ENCODE measurements at places on chromosomes 4 and X.

- DNase-seq: no peak
Observed at GRCh38 chr4:187183346-187183745, 459.7 kb upstream of the FAT1 start.

- no peak for DNase-seq
Observed at GRCh38 chr4:688854-689681, at the start of gene SLC49A3. Gene SLC49A3, minus strand, starts transcription at chr4:689151. Its CDS starts 24 bp downstream, at chr4:689127.

DNA sequence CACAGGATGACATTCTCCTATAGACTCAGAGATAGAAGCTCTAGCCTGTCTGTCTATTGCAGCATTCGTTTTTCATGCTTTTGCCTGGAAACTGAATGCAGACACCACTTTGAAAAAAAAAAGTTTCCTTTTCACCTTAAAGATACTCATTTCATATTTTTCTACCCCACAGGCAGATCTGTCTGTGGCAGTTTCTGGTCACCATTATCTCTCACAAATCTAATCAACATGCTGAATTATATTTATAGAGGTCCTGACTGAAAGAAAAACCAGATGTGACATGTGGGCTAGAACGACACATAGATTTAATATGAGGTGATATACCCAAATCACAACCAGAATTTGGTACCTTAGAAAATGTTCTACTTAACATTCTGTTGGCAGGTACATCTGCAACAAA, 28.2 kb downstream of the ADGRG4 start:
- no peak for DNase-seq

- no peak for DNase-seq
Observed at GRCh38 chr4:181702864-181703495, 540.2 kb upstream of the TENM3 start.

DNA sequence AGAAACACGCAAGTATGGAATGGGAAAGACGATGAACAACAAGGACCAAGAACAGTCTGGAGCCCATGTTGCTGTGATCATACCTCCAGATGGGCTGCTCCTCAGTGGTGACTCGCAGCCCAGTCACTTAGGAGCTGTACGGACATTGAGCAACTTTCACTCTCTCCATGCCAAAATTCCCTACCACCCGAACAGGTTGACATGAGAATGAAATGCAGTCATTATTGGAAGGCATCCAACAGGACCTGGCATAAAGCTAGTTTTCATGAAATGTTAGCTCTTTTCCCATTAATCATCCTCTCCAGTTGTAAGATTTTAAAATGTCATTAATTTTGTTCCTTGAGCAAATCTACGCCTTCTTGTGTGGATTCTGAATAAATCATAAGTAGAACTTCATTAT, 82.7 kb upstream of the GPM6B start:
- no peak for DNase-seq

DNA sequence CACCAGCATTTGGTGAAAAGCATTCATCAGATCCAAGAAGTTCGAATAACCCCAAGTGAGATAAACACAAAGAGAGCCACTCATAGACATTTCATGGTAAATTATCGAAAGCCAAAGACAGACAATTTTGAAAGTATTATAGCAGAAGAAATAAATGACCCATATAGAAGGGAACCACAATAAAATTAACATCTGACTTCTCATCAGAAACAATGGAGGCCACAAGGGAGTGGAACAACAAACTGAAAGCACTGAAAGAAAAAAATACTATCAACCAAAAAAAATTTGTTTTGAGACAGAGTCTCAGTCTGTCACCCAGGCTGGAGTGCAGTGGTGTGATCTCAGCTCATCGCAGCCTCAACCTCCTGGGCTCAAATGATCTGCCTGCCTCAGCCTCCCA, 12.3 kb downstream of the DUSP9 start:
- no peak for DNase-seq

GRCh38 chr4:148944136-148944838, 502.1 kb upstream of the NR3C2 start:
- no peak for DNase-seq

GRCh38 chrX:68717663-68718442, 70.4 kb downstream of the STARD8 start:
- no peak for DNase-seq

- no peak for DNase-seq
Observed at GRCh38 chrX:3244955-3245354, 101.5 kb downstream of the MXRA5 start.

DNA sequence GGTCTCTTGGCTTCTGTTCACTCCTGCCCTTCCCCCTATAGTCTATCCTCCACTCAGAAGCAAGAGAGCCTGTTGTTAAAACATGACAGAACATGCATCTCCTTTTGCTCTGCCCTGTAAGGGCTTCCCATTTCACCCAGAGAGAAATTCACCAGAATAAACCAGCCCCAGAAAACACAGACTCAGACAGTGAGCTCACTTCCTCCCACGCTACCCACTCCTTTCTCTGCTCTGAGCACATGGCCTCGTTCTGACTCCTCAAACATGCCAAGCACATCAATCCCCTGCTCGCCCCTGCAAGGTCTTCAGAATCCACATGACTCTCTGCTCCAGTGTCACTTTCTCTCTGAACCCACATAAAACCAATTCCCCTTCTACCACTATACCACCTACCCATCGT, 50.4 kb downstream of the MID1 start:
- no peak for DNase-seq

- DNase-seq: no peak
Observed at GRCh38 chr4:134518574-134519217, 317.1 kb upstream of the PABPC4L start.

GRCh38 chrX:105753411-105753810, 68.9 kb upstream of the NRK start:
- no peak for DNase-seq

DNA sequence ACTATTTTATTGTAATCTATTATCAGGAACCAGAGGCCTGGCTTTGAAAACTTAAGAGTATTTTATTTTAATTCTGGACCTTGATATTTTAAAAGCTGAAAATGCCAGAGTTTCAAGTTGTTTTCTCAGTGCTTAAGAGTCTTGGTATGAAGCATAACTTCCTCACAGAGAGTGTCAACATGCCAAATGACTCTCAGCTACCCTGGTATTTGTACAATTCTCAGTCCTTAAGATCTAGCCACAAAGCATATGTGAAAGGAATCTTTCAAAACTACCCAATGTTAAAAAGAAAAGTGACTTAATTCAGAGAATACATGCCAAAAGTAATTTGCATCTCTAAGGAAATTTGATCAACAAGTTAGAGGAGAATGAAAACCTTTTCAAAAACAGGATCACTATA, 171.9 kb downstream of the DKK2 start:
- DNase-seq: no peak

DNA sequence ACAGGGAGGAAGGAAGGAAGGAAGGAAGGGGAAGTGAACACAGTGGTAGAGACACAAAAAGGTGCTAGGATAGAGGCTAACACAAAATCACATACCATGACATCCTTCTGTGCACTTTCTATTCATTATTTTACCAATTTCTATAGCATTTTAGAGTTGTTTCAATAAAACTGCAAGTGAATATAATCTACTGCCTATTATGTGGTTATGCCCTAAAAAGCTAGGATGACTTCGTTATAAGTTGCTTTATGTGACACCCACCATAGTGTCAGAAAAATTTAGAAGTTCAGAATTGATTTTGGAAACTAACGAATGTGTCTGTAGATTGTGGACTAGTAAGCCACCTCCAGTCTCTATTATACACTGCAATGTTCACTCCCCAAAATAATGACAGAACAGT, 59.4 kb upstream of the EDNRA start:
- no peak for DNase-seq

DNA sequence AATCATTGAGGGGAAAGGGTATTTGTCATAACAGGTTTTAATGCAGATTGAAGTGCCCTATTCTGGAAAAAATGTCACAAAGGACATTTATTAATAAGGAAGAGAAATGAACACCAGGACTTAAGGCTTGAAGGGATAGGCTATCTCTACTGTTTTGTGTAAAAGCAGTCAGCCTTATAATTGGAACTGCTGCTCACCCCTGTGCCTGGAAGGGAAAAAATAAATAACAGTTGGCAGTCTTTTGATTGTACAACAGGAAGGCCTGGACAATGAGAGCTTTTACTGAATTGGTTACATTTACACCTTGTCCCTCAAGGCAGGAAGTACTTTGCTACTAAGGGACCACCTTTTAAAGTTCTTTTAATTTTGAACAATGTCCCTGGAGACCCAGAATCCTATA, 17.8 kb upstream of the MAGED4 start:
- no peak for DNase-seq

DNA sequence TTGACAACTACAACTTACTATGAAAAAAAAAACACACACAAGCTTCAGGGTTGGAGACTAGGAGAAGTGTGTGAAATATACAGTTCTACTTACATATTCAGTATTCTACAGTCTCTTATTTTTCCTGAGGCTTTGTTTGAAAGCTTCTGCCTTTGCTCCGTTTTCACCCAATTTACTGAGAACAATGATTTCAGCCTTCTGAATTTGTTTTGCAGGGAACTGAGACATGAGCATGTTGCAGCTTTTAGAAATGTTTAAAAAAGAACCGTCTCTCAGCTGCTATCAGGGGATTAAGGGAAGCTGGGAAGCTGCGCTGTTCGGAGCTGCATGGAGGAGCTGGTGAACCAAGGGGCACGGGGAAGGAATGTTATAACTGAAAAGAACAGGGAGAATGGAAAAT, 85.7 kb downstream of the QDPR start:
- no peak for DNase-seq

- no peak for DNase-seq
Observed at GRCh38 chr4:119659576-119659975, 31.0 kb upstream of the PDE5A start.

GRCh38 chr4:38563707-38564495, 100.1 kb upstream of the KLF3 start:
- DNase-seq: peak; percentile 29

DNA sequence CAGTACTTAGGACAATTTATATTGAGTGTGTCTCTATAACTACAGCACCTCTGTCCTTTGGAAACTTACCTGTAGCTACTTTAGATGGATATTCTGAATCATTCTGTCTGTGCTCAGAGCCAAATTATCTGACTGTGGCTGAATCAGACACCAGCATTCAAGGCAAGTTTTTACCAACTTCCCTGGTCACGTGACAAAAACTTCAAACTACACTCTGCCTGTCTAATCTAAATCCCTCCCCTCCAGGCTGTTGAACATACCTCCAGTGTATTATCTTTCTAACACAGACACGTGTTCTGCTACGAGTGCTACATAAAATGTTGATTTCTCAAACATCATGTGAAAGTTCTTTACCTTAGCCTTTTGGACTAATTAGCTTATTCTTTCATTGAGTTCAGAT, 641.2 kb upstream of the CPEB2 start:
- no peak for DNase-seq

- DNase-seq: no peak
Observed at GRCh38 chr4:2054217-2054616, 4.9 kb upstream of the NAT8L start.

DNA sequence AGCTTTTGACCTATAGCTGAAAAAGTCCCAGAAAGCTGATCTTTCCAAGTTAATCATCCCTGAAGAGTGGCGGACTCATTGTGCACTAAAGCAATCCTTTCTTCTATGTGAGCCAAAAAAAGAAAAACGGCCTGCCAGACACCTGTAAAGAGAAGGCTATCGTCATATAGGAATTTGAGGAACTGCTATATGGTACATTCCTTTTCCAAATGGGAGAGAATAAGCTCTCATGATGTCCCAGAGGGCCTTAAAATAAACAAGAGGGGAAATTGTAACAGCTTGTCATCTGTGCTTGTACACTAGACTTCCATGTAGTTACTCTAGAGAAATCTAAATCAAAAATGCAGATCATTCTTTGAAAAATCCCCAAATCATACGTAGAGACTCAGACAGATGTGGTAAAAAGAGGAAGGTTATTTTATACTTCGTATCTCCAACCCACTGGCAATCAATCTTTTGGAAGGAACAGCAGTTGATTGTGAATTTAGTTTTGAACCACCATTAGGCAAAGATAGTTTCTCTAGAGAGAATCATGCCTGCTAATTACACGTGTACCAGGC, 26.1 kb downstream of the GPR174 start:
- no peak for DNase-seq

DNA sequence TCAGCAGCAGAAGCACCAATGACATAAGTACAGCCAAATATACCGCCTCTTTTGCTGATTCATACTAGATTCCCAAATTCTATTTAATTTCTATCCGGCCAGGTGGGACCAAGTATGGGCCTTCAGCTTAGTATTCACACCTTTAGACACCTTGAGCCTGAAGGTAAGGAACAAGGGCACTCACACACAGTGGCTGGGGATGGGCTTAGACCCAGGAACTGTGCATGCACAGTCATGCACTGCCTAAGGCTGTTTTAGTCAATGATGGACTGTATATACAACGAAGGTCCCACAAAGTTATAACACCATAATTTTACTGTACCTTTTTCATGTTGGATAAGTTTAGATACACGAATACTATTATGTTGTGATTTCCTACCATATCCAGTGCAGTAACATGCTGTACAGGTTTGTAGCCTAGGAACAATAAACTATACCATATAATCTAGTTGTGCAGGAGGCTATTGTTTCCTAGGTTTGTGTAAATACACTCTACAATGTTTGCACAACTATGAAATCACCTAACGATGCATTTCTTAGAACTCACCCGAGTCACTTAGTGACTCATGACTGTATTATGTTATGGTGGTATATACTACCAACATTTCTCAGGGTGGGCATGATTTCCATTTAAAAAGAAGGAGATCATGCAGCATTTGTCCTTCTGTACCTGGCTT, 9.7 kb upstream of the CLNK start:
- DNase-seq: no peak

GRCh38 chrX:93637591-93637990, 35.8 kb downstream of the NAP1L3 start:
- DNase-seq: no peak

DNA sequence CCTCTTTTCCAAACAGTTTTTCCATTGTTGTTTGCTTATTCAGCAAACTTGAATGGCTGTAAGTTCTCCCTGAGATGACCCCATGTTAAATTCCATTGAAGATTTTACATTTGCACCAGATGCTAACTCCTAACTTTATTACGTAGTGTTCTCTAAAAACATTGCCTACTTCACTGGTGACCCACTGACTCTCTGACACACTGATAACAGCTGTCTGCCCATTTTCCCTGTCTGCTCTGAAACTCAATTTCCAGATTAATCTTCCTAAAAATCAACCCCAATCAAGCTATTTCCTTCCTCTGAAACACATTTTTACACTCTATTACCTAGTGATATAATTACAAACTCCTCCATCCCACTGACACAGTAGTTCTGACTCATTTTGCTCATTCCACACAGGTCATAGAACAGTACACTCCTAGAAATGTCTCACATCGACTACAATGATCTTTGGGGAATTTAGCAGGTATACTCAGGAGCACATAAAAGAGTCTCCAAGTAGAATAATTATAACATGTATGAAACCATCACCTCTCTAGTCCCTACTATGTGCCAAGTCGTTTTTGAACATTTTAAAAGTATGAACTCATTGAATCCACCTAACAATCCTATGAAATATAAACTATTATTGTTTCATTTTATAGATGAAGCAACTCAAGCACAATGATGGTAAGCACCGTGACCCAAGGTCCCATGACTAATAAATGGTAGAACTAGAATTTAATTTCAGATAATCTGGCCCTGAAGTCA, 210.9 kb downstream of the SLIT2 start:
- DNase-seq: no peak

- DNase-seq: no peak
Observed at GRCh38 chr4:154422152-154422551, 69.4 kb downstream of the DCHS2 start.
